Neural crest cell (in vitro differentiated cells): ENCODE measurements at places on chromosomes 16 and 17. TPM values are rescaled to one million over a fixed set of nuclear protein-coding genes. Genes with fewer than 3 reads are reported as not detected.

The CACNA1G gene
- 1.1 TPM in 2 replicates for total RNA-seq

- H3K4me1 ChIP-seq = peaks cover 40% of the 10 kb centered on the region
- no peaks in the 10 kb centered on the region for H3K36me3 ChIP-seq
Measured at GRCh38 chr17:50217591-50217990, 16.2 kb upstream of the COL1A1 start.

- DNase-seq = peak; percentile 32
- H3K36me3 ChIP-seq = no peaks in the 10 kb centered on the region
- peaks cover 6% of the 10 kb centered on the region for H3K4me1 ChIP-seq
- peak overlapping the region; percentile 81 for H3K27ac ChIP-seq
- H3K27me3 ChIP-seq = peaks cover 8% of the 10 kb centered on the region
Measured at GRCh38 chr17:73952082-73952479, 251.4 kb upstream of the RPL38 start.

The FOXN1 gene
- total RNA-seq = not detected in 2 replicates

The TMIGD1 gene
- total RNA-seq = not detected in 2 replicates
